ENCODE measurements at places on chromosomes 16 and 17. TPM values are rescaled to one million over a fixed set of nuclear protein-coding genes. Genes with fewer than 3 reads are reported as not detected.

GRCh38 chr17:1820528-1821252, 9.0 kb downstream of the SMYD4 start:
- DNase-seq = no peak

DNA sequence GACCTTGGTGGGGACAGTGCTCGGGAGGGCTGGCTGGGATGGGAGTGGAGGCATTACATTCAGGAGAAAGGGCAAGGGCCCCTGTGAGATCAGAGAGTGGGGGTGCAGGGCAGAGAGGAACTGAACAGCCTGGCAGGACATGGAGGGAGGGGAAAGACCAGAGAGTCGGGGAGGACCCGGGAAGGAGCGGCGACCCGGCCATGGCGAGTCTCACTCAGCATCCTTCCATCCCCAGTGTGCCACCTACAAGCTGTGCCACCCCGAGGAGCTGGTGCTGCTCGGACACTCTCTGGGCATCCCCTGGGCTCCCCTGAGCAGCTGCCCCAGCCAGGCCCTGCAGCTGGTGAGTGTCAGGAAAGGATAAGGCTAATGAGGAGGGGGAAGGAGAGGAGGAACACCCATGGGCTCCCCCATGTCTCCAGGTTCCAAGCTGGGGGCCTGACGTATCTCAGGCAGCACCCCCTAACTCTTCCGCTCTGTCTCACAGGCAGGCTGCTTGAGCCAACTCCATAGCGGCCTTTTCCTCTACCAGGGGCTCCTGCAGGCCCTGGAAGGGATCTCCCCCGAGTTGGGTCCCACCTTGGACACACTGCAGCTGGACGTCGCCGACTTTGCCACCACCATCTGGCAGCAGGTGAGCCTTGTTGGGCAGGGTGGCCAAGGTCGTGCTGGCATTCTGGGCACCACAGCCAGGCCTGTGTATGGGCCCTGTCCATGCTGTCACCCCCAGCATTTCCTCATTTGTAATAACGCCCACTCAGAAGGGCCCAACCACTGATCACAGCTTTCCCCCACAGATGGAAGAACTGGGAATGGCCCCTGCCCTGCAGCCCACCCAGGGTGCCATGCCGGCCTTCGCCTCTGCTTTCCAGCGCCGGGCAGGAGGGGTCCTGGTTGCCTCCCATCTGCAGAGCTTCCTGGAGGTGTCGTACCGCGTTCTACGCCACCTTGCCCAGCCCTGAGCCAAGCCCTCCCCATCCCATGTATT, 1.1 kb downstream of the CSF3 start:
- no peak for DNase-seq

DNA sequence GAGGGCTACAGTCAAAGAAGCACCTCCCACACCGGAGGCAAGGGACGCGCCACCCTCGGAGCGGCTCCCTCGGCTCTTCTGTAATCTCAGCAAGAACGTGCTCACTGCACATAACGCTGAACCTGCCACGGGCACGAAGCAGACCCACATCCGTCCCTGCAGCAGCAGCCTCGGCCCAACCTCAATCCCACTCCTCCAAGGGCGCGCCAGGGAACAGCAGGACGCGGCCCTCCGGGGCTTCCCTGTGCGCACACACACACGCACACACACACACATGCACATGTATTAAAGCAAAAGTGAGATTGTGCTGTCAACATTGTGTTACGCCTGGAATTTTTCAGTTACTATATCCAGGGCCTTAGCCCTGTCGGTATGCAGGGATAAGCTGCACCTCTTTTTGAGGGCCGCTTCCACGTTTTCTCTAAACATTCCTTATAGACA, 54.0 kb downstream of the TBC1D16 start:
- DNase-seq = no peak

GRCh38 chr16:59432896-59433295, 698.8 kb upstream of the GOT2 start:
- DNase-seq = no peak

- no peak for DNase-seq
These were observed 10.8 kb downstream of the CPNE2 start for GRCh38 chr16:57102888-57103851.

GRCh38 chr16:49586466-49587450, 213.2 kb downstream of the C16orf78 start:
- DNase-seq = no peak

GRCh38 chr17:75721463-75722011, 278 bp downstream of the ITGB4 start:
- no peak for DNase-seq

GRCh38 chr17:17728146-17728545, 46.9 kb downstream of the RAI1 start:
- no peak for DNase-seq

DNA sequence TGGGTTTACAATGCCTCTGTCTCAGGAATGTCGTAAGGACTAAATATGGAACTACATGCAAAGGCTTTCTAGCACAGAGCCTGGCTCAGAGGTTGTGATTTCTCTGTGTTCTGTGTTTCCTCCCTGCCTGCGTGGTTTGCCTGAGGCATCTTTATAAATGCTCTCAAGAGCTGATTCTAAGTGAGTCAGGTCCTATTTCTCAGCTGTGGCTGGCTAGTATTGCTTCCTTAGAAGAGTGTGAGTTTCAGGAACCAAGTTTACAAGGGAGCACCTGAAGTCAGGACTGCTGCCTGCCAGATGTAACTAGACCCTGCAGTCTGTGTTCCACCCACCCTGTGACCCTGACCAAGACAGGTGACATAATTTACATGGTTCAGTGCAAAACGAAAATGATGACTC, 8.0 kb upstream of the CCL1 start:
- DNase-seq = no peak

GRCh38 chr16:22711847-22712246, 102.1 kb upstream of the HS3ST2 start:
- DNase-seq = no peak

- DNase-seq = no peak
These were observed 14.6 kb downstream of the FANCA start for GRCh38 chr16:89801800-89802199.

GRCh38 chr16:19084139-19084538, 16.7 kb downstream of the COQ7 start:
- DNase-seq = no peak

GRCh38 chr16:4057439-4057877, 58.8 kb downstream of the ADCY9 start:
- no peak for DNase-seq

- DNase-seq = no peak
These were observed 3.1 kb upstream of the WWOX start for GRCh38 chr16:78096386-78096785.

- no peak for DNase-seq
These were observed 26.2 kb upstream of the RHBDL3 start for GRCh38 chr17:32239456-32239855.

GRCh38 chr16:48885471-48885870, 275.5 kb upstream of the N4BP1 start:
- no peak for DNase-seq

- no peak for DNase-seq
These were observed 64.5 kb downstream of the RAI1 start for GRCh38 chr17:17745476-17746455.

GRCh38 chr16:28110479-28110878, 47.0 kb upstream of the GSG1L start:
- no peak for DNase-seq

DNA sequence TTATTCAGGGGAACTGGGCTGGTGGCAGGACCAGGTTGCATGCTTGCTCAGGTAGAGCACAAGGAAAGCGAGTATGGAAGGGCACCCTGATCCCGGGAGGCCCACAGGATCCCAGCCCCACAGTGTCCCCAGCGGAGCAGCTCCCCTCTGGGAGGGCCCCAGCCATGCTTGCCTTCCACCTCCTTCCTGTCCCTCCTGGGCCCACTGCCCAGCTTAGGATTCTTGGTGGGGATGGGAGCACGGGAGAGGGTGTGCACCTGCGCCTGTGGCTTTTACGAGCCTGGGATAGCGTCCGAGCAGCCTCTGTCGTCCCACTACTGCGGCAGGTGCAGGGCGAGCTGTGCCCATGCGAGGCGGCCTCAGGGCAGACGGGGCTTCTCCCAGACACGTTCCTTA, 114.5 kb downstream of the BANP start:
- DNase-seq = no peak

- DNase-seq = no peak
These were observed 53.3 kb downstream of the SALL1 start for GRCh38 chr16:51097729-51098128.

DNA sequence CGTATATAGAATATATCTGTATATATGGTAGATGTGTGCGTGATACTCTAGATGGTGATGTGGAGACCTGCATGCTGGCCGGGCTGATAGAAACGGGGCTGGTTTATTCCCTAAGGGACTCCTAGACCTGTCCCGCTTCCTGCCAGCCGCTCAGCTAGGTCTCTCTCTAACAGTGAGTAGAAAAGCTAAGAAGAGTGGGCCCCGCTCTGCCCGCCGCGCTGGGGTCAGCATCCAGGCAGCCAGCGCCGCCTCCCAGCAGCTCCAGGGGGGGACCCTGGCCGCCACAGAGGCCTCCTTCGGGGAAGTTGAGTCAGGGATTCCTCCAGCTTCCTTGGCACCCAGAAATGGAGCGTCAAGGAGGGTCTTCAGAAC, 9.4 kb downstream of the CYGB start:
- DNase-seq = no peak

DNA sequence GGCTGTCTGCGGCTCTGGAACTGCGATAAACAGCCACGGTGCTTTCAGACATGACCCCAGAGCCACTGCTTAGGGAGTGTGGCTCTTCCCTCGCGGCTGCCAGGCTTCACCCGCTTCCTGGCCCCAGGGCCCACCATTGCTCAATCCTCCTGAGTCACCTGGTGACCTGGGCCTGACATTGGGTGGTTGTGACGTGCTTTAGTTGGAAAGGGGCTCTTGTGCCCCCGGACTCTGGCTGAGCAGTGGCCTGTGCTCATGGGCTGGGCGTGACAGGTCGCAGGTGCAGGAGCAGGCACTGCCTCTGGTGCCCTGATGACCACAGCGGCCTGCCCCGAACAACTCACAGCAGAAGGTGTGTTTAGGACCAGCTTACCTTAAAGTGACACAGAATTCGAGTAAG, 8.6 kb upstream of the NUDT16L1 start:
- DNase-seq = no peak

The PDXDC1 gene
- 50.6 TPM for total RNA-seq

The ZP2 gene
- total RNA-seq = not detected

The DLX4 gene
- 1.6 TPM for total RNA-seq

The DPEP2 gene
- 85.1 TPM for total RNA-seq

The HS3ST2 gene
- 0.32 TPM for total RNA-seq

The SPAG5 gene
- total RNA-seq = 89.2 TPM

The TMEM219 gene
- total RNA-seq = 48.4 TPM

The VAMP2 gene
- 239 TPM for total RNA-seq

The SHCBP1 gene
- 37.8 TPM for total RNA-seq

The CX3CL1 gene
- not detected for total RNA-seq
